Occipital lobe (tissue), 3 donors: ENCODE measurements at places on chromosomes 12 and 14.
A peak's percentile ranks its signal among the peaks of the same experiment; 100 is the strongest.

- no peak for DNase-seq
Measured at GRCh38 chr14:32081901-32082300, 4.8 kb downstream of the ARHGAP5 start.

- DNase-seq = peak; percentile 66
Measured at GRCh38 chr12:6553051-6553868, 2.6 kb downstream of the IFFO1 start.

- DNase-seq = no peak
Measured at GRCh38 chr14:101797856-101798255, 36.3 kb downstream of the PPP2R5C start.

DNA sequence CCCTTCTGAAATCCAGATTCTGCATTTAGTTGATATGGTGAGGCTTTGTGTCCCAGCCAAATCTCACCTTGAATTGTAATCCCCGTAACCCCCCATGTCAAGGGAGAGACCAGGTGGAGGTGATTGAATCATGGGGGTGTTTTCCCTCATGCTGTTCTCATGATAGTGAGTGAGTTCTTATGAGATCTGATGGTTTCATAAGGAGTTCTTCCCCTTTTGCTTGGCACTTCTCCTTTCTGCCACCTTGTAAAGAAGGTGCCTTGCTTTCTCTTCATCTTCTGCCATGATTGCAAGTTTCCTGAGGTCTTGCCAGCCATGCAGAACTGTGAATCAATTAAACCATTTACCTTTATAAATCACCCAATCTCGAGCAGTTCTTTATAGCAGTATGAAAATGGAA, 23.1 kb upstream of the C12orf42 start:
- no peak for DNase-seq
